ENCODE measurements at places on chromosomes 1 and 21. TPM values are rescaled to one million over a fixed set of nuclear protein-coding genes. Genes with fewer than 3 reads are reported as not detected.
A peak's percentile ranks its signal among the peaks of the same experiment; 100 is the strongest.

DNA sequence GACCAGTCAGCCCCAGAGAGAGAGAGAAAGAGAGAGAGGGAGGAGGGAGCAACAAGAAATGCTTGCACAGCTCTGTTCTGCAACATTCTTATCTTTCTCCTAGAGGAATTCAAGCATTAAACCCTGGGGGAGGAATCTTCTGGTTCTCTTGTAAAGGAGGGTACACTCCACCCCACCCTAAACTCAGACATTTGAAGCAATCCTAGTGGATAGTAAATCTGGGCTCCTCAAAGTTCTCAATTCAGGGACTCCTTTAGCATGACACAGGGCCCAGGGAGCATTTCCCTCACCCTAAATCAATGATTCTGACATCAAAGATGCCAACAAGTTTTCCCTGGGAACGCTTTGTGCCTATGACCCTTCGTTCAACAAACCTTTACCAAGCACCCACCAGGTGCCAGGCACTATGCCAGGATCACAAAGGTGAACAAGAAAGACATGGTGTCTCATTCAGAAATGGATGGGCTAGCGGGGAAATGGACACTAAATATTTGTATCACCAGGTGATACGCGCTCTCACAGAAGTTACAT lies 11.9 kb upstream of the CAPN2 start:
- peaks cover 4% of the 10 kb centered on the region for H3K27me3 ChIP-seq
- no peaks in the 10 kb centered on the region for H3K36me3 ChIP-seq
- no peak overlapping the region for H3K4me3 ChIP-seq
- no peak for DNase-seq
- H3K27ac ChIP-seq = peak overlapping the region; percentile 65

GRCh38 chr1:71625004-71625403 lies 544.2 kb upstream of the ZRANB2 start:
- no peaks in the 10 kb centered on the region for H3K27me3 ChIP-seq
- no peak overlapping the region for H3K27ac ChIP-seq
- H3K4me1 ChIP-seq = no peaks in the 10 kb centered on the region
- DNase-seq = no peak
- no peaks in the 10 kb centered on the region for H3K36me3 ChIP-seq

DNA sequence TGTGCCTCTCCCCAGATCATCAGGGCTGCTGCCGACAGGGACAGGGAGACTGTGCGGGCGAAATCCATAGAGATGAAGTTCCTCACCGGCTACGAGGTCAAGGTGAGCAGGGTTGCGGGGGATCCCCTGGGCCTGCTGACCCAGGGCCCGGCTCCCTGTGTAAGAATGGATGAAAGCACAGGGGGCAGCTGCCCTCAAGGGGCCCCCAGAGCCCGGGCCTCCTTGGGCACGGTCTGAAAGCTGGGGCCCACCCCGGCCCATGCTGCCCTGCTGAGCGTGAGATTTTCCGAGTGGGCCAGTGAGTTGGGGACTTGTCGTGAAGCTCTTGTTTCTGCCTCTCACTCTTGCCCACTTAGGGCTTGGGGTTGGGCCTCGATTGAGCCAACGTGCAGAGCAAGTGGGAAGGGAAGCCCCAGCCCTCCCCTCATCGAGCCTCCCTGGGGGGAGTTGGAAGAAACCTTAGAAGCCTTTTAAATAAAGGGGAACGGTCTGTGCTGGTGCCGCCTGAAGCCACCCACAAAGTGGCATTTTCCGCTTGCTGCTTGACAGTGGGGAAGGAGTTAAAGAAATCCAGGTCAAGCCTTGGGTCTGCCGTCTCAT lies 45.2 kb downstream of the COQ8A start:
- H3K27ac ChIP-seq = no peak overlapping the region
- H3K4me3 ChIP-seq = no peak overlapping the region
- peaks cover 16% of the 10 kb centered on the region for H3K4me1 ChIP-seq
- no peaks in the 10 kb centered on the region for H3K27me3 ChIP-seq
- DNase-seq = no peak

TIPRL gene
- 54.2 TPM for total RNA-seq

- DNase-seq = no peak
- H3K27ac ChIP-seq = peak overlapping the region; percentile 87
- no peaks in the 10 kb centered on the region for H3K27me3 ChIP-seq
Measured at GRCh38 chr1:67053535-67053784, 488 bp downstream of the SLC35D1 start.

DNA sequence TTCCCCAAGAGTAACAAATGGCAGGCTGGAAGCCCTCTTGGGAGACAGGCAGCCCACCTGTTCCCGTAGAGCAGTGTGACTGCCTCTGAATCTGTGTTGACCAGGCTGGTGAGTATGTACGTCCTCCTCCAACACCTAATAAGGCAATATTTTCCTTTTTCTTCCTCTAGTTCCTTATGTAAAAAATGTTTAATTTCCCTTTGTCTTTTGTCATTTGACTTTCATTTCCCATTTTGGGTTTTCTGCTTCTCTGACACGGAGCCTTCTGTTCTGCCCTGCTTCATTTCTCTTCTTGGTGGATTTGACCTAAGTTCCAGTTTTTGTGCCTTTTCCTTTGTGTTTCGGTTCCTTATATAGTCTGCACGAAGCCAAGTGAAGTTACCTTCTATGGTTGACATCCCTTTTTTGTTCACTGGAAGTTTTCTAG lies 65.8 kb upstream of the ATF3 start:
- H3K4me1 ChIP-seq = no peaks in the 10 kb centered on the region
- DNase-seq = no peak
- no peaks in the 10 kb centered on the region for H3K36me3 ChIP-seq
- H3K4me3 ChIP-seq = no peak overlapping the region
- H3K27me3 ChIP-seq = peaks cover 4% of the 10 kb centered on the region

SFT2D2 gene
- 52.3 TPM for total RNA-seq

DNA sequence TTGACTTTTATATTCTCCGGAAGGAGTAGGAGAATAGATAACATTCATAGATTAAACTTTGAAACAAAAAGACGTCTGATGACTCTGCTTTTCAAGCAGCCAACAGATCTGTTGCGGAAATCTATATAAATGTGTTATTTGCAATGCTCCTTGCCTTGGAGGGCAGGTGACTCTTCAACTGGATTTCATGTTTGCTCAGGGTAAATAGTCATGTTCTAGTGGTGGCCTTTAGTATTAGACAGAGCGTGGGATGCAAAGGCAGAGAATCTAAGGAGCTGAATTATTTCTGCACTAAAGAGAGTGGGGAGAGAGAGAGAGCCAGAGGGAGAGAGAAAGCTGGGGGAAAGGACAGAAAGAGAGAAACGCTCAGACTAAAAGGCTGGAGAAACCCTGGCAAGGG lies 454.3 kb downstream of the AJAP1 start:
- peaks cover 21% of the 10 kb centered on the region for H3K4me1 ChIP-seq
- no peaks in the 10 kb centered on the region for H3K36me3 ChIP-seq
- no peak overlapping the region for H3K4me3 ChIP-seq
- peaks cover 12% of the 10 kb centered on the region for H3K27me3 ChIP-seq

S100A3 gene
- total RNA-seq = not detected

MAB21L3 gene
- not detected for total RNA-seq

GRCh38 chr1:50332941-50333594 lies 90.2 kb downstream of the DMRTA2 start:
- H3K4me3 ChIP-seq = peak overlapping the region; percentile 41
- DNase-seq = peak; percentile 61
- peaks cover 37% of the 10 kb centered on the region for H3K27me3 ChIP-seq
- H3K36me3 ChIP-seq = no peaks in the 10 kb centered on the region

GRCh38 chr1:12255913-12256312 lies 26.1 kb downstream of the VPS13D start:
- H3K4me3 ChIP-seq = no peak overlapping the region
- no peaks in the 10 kb centered on the region for H3K27me3 ChIP-seq
- H3K4me1 ChIP-seq = no peaks in the 10 kb centered on the region
- peaks cover 36% of the 10 kb centered on the region for H3K36me3 ChIP-seq
- no peak for DNase-seq

DNA sequence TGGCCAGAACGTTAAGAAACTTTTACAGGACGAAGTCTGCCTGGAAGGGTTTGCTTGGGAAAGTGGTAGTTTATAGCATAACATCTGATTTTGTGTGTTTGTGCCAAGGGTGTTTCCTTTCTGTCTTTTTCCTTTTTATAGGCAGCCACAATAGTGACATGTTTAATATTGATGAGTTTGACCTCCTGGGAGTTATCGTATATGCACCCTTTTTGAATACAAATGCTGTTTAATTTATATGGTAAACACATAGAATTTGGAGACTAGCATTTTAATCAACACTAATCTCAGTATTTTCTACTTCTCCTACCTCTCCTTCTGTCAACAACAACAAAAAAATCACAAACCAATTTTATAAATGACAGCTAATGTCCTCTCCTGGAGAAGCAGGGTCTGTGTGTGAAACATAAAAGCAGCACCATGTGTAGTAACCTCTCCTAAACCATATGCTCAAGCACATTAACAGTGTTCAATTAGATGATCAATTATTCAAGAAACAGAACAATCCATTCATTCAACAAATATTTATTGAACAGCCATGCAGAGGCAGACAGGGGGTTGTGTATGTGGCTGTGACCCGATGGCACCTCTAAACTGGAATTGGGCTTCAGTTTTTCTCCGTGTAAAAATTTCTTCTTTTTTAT lies 604 bp upstream of the FMN2 start:
- H3K4me1 ChIP-seq = peaks cover 6% of the 10 kb centered on the region
- H3K36me3 ChIP-seq = no peaks in the 10 kb centered on the region
- H3K27me3 ChIP-seq = peaks cover 22% of the 10 kb centered on the region
- H3K4me3 ChIP-seq = no peak overlapping the region
- H3K27ac ChIP-seq = no peak overlapping the region
- no peak for DNase-seq

GRCh38 chr21:25688275-25689155 lies 46.2 kb downstream of the ATP5PF start:
- peaks cover 3% of the 10 kb centered on the region for H3K27me3 ChIP-seq
- H3K4me1 ChIP-seq = no peaks in the 10 kb centered on the region
- no peak overlapping the region for H3K27ac ChIP-seq
- no peak overlapping the region for H3K4me3 ChIP-seq
- no peaks in the 10 kb centered on the region for H3K36me3 ChIP-seq

RGS8 gene
- total RNA-seq = not detected

- H3K4me1 ChIP-seq = no peaks in the 10 kb centered on the region
- DNase-seq = no peak
- peaks cover 4% of the 10 kb centered on the region for H3K27me3 ChIP-seq
- no peak overlapping the region for H3K4me3 ChIP-seq
- H3K36me3 ChIP-seq = no peaks in the 10 kb centered on the region
- H3K27ac ChIP-seq = no peak overlapping the region
Measured at GRCh38 chr1:107443027-107443426, 302.2 kb downstream of the NTNG1 start.

RBBP4 gene
- 334 TPM for total RNA-seq

- no peak overlapping the region for H3K27ac ChIP-seq
- no peaks in the 10 kb centered on the region for H3K4me1 ChIP-seq
- H3K36me3 ChIP-seq = no peaks in the 10 kb centered on the region
- H3K27me3 ChIP-seq = no peaks in the 10 kb centered on the region
Measured at GRCh38 chr1:228870041-228870713, 134.9 kb downstream of the RHOU start.

- peaks cover 5% of the 10 kb centered on the region for H3K27me3 ChIP-seq
- H3K4me3 ChIP-seq = no peak overlapping the region
- no peak for DNase-seq
- no peaks in the 10 kb centered on the region for H3K36me3 ChIP-seq
- H3K4me1 ChIP-seq = no peaks in the 10 kb centered on the region
Measured at GRCh38 chr1:29756901-29757725, 520.8 kb downstream of the PTPRU start.

GRCh38 chr1:8708259-8708658 lies 109.2 kb downstream of the RERE start:
- H3K4me1 ChIP-seq = peaks cover 16% of the 10 kb centered on the region
- DNase-seq = no peak
- H3K36me3 ChIP-seq = peaks cover 3% of the 10 kb centered on the region
- H3K27ac ChIP-seq = no peak overlapping the region

LCE1C gene
- total RNA-seq = not detected

- peaks cover 16% of the 10 kb centered on the region for H3K4me1 ChIP-seq
- DNase-seq = peak; percentile 76
- peaks cover 3% of the 10 kb centered on the region for H3K36me3 ChIP-seq
- no peak overlapping the region for H3K4me3 ChIP-seq
- H3K27me3 ChIP-seq = peaks cover 6% of the 10 kb centered on the region
Measured at GRCh38 chr21:38831526-38832467, 26.1 kb downstream of the ETS2 start.

FAM167B gene
- total RNA-seq = 0.69 TPM

- peaks cover 10% of the 10 kb centered on the region for H3K4me1 ChIP-seq
- H3K27ac ChIP-seq = no peak overlapping the region
- H3K27me3 ChIP-seq = no peaks in the 10 kb centered on the region
- no peaks in the 10 kb centered on the region for H3K36me3 ChIP-seq
Measured at GRCh38 chr1:94884106-94884505, 42.8 kb downstream of the CNN3 start.
